Esophagus squamous epithelium (tissue), 5 donors: ENCODE measurements at places on chromosomes 1 and 21.

GRCh38 chr1:83796409-83796808, 202.5 kb downstream of the TTLL7 start:
- no peak for DNase-seq

DNA sequence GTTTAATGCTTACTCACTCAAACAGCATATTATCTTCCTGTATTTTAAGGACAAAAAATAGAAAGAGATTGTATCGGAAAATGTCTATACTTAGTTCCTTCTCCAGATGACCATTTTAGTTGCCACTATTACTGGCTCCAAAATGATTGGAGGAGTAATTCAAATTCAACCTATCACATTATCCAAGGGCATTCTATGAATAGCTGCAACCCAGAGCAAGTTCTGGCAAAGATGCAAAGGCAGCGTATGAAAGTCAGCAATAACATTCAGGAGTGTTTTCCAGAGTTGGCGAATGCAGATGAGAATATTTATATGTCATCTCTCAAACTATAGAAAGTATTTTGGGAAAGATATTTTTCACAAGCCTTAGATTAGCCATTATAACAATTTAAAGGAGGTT, 389.8 kb upstream of the ADGRL2 start:
- no peak for DNase-seq

GRCh38 chr1:153615406-153615805, 719 bp downstream of the S100A14 start:
- DNase-seq, result no peak

GRCh38 chr1:25544243-25544764, 898 bp downstream of the LDLRAP1 start:
- DNase-seq, result no peak

DNA sequence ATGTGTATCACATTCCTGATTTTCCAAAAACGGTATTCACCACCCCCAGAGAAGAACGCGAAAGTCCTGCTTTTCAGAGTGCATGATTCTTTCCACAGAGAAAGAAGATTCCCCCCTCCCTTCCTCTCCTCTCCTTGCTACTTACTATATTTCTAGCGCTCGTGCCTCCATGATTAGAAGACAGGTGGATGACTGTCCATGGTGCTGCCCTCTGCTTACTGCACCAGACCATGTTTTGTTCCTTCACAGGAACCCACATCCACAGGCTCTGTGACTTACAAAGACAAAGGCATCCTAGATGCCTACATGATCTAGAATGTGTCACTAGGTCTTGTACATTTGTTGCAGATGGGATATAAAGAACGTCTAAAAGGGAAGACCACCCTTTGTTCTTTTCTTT, 49.1 kb upstream of the ZNF648 start:
- no peak for DNase-seq
